CD4-positive, CD25-positive, alpha-beta regulatory T cell (primary cell): ENCODE measurements at places on chromosomes 11 and 22.

DNA sequence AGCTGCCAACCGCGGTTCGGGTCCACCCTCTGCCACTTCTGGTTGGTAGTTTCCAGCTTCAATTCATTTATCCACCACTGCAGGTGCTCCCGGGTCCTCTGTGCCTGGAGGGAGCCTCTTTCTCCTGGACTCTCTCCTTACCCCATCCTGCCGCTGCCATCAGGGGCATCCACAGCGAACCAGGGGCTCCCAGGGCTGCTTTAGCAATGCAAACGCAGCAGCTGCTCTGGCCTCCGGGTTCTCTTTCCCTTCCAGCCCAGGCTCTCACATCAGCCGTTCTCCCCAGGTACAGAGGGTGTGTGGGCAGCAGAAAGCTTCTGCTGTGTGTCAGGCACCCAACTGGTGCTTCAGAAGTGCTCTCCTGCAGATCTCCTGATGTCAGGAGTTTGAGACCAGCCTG, 27.9 kb downstream of the NFAM1 start:
- DNase-seq: no peak

DNA sequence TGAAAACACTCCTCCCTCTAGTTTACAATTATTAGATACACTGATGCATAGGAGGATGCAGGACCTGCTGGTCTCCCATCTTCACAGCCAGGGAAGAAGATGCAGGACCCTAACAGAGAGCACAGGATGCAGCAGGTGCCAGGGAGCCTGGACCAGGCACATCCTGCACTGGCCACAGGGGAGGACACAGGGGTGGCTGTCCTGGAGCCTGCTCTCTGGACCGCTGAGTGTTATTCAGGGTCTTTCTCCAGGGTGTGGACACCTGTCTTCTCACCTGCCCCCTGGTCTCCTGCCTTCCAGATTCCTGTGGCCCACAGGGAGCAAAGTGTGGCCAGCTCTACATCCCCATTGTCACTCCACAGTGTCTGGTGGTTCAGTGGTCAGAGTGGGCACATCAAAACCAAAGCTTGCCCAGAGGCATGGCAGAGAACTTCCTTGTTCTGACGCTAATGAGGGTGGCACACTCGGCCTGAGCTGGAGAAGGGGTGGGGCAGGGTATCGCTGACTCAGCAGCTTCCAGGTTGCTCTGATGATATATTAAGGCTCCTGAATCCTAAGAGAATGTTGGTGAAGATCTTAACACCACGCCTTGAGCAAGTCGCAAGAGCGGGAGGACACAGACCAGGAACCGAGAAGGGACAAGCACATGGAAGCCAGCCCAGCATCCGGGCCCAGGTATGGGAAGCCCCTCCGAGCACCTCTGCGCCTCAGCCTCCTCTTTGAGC, at the start of gene APOBEC3A:
Gene APOBEC3A, plus strand, starts transcription at position 564 of the 725 bp plus-strand sequence. Its CDS starts 83 bp downstream, at position 647.
- DNase-seq: no peak

- no peak for DNase-seq
Measured at GRCh38 chr22:39300186-39300830, 19.1 kb downstream of the RPL3 start.

DNA sequence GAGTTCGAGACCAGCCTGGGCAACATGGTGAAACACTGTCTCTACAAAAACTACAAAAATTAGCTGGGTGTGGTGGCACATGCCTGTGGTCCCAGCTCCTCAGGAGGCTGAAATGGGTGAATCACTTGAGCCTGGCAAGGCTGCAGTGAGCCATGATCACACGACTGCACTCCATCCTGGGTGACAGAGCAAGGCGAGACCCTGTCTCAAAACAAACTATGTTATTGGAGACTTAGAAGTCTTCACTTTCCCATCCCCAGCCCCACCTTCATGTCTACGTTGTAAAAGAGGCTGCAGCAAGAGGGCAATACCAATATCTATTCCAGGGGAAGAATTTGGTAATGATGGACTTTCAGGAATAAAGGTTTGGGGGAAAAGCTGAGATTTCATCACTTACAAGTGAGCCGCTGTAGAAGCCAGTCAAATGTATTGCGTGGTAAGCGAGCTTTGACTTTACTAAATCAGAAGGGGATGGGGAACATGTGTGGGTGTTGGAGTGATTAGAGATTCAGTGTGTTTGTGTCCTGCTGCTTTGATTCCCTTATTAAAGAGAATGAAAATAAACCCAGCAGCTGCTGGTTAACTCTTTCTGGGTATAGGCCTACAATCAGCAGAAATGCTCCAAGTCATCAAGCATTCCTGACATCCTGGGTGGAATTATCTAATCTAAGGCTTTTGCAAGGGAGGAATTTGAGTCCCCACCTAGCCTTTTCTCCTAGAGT, 53.7 kb downstream of the UBASH3B start:
- DNase-seq: no peak

DNA sequence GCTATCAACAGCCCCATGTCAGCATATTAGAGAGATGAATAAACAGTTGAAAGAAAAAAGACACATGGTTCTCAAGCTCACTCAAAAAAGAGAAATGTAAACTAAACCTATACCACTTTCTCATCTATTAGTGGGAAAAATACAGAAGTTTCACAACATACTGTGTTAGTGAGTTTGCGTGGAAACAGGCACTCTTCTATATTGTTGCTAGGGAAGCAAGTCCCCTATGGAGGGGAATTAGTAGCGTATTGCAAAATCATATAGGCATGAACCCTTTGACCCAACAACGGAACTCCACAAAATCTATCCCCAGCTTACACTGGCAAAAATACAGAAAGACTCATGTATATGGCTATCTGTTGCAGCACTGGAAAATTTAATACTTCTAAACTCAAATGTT, 14.2 kb upstream of the RFPL2 start:
- no peak for DNase-seq

GRCh38 chr11:67146516-67147226, 27.6 kb downstream of the KDM2A start:
- DNase-seq: no peak

- no peak for DNase-seq
Measured at GRCh38 chr11:117300283-117300663, 9.1 kb downstream of the BACE1-AS start.

DNA sequence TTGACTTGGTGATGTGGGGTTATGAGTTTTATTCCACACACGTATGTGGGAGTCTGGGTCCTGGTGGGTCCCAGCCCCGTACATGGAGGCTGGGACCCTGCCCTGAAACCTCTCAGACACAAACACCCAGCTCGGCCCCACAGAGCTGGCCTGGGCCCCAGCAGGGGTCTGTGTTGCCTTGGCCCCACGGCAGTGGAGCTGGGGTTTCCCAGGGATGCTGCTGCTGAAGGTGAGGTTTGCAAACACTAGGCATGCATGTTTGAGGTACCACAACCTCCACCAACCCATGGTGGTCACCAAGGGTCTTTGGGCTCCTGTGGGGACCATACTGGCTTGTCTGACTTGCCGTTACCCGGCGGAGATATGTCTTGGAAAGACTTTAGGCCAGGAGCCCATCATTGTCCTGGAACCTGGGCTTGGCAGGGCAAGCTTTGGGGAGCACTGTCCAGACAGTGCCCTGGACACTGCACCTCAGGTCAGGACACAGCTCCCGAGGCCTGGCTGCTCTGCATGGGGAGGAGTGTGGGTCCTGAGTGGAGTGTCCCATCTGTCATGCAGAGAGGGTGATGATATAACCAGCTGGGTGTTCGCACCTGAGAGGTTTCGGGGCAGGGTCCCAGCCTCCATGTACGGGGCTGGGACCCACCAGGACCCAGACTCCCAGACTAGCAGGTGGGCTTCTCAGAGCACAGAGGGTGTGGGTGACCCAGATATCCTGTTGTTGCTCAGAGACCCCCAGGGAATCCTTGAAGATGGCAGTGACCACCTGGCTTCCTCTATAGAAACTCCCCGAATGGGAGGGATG, 63.3 kb downstream of the KCNQ1 start:
- no peak for DNase-seq

DNA sequence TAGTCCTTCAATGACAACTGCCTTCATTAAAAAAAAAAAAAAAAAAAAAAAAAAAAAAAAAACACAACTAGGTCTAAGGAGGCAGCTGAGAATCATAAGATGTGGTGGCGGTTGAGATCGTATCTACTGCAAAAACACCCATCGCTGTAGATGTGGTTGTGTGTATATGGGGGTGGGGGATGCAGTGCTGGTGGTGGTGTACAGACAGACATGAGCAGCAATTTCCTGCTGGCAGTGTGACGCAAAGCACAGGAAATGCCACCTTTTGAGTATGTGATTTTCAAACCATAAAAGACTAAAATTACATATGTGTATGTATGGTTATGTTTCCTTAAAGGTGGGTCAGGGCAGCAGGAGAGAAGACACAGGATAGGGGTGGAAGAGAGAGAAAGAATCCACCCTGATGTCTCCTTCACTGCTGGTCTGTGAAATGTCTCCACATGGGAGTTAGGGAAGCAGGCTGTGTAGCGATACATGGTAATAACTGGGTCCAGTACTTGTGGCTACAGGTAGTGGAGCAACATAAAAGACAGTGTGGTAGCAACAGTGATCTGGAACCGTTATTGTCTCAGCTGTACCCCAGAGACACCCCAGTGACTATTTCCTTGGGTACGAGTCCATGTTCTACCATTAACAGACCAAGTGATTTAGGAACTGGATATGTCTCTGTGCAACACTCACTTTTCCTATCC, 57.9 kb downstream of the SYTL2 start:
- DNase-seq: peak; percentile 98

GRCh38 chr11:117229411-117229810, 2.5 kb downstream of the PCSK7 start:
- no peak for DNase-seq

DNA sequence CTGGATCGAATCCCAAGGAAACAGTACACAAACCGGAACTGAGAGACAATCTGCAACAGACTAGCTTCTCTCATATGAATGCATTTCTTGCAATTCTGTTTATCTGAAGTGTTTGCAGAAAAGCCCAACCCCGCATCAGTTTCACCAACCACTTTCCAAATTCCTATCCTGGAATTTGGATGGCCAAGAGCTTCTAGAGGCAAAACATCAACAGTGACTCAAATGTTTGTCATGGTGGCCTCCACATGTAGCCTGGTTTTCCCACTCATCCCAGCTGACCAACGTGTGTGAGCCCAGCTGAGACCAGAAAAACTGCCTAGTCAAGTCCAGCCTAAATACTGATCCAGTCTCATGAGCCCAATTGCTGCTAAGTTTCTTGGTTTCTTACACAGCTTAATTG, 8.3 kb upstream of the MIEF1 start:
- DNase-seq: no peak

DNA sequence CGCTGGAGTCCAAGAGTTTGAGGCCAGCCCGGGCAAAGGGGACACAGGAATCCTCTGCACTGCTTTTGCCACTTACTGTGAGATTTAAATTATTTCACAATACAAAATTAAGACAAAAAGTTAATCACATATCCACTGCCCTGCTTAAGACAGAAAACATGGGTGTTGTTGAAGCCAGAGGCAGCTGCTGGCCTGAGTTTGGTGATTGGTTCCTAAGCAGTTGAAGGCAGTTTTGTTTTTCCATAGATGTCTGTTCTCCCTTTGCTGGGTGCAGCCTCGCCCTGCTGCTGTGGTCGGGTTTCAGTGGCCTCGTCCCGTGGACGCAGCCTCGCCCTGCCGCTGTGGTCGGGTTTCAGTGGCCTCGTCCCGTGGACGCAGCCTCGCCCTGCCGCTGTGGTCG, 70.2 kb upstream of the PPP6R3 start:
- no peak for DNase-seq

GRCh38 chr11:17572791-17573460, 25.9 kb downstream of the OTOG start:
- no peak for DNase-seq

GRCh38 chr11:44191322-44192016, 96.0 kb downstream of the EXT2 start:
- no peak for DNase-seq

- DNase-seq: no peak
Measured at GRCh38 chr22:42357221-42357620, 75.0 kb downstream of the NFAM1 start.

GRCh38 chr11:6360183-6360582, 30.1 kb upstream of the SMPD1 start:
- no peak for DNase-seq

DNA sequence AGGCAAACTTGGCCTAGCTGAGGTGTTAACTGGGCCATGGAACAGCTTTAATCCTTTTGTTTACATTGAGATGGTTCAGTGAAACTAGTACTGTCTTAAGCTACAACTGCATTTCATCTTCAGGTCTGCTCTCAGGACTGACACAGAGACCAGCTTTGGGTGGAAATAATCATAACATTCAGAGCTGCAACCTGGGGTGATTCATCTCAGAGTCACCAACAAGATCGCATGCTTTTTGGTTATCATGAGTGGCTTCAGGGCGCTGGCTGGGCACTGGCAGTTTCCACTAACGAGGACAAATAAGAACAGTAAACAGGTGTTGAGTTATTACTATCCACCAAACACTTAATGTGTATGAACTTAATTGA, 60.9 kb upstream of the PAX6 start:
- no peak for DNase-seq

DNA sequence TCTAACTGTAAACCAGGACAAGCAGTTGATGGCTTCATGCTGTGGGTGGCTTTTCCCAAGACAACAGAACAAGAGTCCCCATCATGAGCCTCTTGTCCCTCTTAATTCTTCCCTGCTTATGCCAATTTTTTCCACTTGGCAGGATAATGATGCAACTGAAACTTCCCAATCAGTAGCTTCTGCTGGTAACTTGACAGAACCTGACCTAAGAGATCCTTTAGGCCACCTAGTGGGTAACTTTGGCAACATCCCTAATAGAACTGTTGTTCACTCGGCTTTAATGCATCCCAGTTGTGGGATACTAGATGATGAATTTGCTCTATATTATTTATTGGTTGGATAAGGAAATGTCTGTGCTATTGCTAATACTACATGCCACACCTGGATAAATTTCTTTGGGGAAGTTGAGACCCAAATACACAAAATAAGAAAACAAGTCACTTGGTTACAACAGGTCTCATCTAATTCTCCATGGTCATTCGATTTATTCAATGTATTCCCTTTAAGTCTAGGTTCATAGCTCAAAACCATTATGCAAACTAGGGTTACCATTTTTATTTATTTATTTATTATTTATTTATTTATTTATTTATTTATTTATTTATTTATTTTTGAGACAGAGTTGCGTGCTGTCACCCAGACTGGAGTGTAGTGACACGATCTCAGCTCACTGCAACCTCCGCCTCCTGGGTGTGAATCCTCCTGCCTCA, 41.4 kb upstream of the NFAM1 start:
- no peak for DNase-seq

- no peak for DNase-seq
Measured at GRCh38 chr11:79439886-79440570, 802 bp downstream of the TENM4 start.

- no peak for DNase-seq
Measured at GRCh38 chr11:64856382-64857227, 12.2 kb upstream of the CDC42BPG start.

- DNase-seq: no peak
Measured at GRCh38 chr11:19122960-19123615, 6.1 kb downstream of the ZDHHC13 start.
